Astrocyte of the spinal cord (primary cell): ENCODE measurements at places on chromosomes 1 and 21.

DNA sequence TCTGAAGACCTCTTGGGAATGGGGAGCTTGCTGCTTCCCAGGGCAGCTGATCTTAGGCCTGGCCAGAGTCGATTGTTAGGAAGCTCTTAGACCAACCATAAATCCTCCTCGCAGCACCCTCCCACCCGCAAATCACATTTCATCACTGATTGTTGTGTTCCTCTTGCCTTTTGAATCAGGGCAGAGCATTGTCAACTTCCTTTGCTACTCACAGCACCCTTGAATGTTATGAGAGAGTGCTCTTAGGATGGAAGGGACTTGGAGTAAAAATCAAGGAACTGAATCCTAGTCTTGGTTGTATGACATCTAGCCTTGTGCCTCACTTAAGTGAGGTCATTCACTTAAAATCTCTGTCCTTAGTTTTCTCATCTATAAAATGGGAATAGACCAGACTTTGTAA is 3.0 kb downstream of the VASH2 start:
- DNase-seq: no peak

GRCh38 chr1:101371259-101371658 is 134.4 kb downstream of the S1PR1 start:
- DNase-seq: peak; percentile 35

GRCh38 chr1:6249739-6250689 is 6.0 kb downstream of the HES3 start:
- no peak for DNase-seq

DNA sequence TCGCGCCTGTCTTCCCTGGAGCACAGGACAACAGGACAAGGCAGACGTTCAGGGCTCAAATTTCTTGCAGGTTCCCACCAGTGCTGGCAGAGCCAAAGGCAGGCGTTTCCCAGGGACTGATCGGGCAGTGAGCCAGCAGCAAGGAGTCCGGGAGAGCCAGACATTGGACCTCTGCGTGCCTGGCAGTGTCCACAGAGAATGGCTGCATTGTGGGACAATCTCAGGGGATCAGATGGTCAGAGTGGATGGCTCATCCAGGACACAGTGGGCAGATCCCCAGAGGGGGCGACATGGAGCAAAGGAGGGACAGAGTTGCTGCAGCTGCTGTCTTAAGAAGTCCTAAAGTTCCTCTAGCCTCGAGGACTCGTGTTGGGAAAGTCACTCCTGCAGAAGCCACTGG is 4.6 kb downstream of the TMEM63A start:
- DNase-seq: peak; percentile 42
